ENCODE measurements at places on chromosomes 7 and 10.

- DNase-seq = no peak
Observed at GRCh38 chr10:132139526-132139925, 47.2 kb upstream of the DPYSL4 start.

DNA sequence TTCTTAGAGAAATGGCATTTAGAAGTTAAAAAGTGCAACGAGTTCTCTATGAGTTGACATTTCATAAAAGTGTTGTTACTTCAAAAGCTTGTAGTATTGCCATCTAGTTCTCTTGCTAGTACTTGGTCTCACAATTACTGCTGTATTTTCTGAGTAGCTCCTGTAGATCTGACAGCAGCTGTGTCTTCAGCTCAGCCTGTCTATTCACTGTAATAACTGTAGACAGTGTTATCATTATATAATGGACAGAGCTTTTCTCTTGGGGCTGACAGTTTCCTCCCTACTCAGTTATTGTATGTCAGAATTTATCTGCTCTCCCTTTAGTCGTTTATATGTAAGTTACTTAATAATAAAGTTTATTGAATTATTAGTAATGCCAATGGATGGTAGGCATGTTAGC lies 388.7 kb upstream of the VSTM2A start:
- no peak for DNase-seq

DNA sequence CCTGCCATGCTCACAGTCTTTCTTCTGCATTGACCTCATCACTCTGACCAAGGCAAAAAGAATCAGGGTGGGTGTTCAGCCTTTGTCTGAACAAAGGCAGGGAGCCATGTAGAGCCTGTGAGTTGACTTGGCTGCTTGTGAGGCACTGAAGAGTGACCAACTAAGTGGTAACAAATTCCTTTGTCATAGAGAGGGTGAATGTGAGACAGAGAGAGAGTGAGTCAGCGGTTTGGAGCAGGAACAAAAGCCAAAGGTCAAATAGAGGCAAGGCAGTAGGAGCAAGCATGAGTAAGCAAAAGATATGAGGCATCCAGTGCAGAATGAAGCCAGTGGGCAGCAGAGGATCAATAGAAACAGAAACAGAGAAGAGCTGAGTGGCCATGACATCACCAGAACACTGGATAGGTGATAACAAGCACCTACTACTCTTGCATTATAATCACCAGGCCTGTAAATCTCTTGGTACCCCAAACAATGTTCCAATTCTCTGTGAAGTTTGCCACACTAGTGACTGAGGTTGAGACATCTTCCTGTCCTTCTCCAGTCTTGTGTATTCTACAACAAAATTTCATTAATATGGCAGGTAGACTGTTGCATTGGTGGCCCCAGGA lies 116.2 kb upstream of the LAMB4 start:
- DNase-seq = no peak

GRCh38 chr10:43913676-43914235 lies 265.1 kb upstream of the ZNF32 start:
- DNase-seq = no peak
